Left lung (tissue), 14 donors: ENCODE measurements at places on chromosomes 5 and 9. TPM values are rescaled to one million over a fixed set of nuclear protein-coding genes. Genes with fewer than 3 reads are reported as not detected.

GRCh38 chr5:95921501-95921900, 40.1 kb downstream of the ELL2 start:
- no peak for DNase-seq

DNA sequence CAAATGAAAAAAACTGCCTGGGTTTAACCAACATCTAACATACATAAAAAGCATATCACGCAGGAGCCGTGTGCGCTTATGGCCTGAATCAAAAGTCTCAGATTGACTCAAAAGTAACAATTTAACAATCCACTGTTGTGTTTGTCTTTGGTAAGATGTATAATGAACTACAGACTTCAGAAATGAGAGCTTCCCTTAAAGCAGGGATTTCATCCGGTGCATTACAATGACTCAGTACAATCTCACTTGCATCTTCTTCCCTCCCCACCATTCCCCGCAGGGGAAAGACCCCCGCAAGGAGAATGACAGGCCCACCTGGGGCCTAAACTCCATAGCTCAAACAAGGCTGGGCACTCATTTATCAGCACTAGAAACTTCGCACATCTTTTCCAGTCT, 1.4 kb downstream of the ZFR start:
- DNase-seq: no peak

DNA sequence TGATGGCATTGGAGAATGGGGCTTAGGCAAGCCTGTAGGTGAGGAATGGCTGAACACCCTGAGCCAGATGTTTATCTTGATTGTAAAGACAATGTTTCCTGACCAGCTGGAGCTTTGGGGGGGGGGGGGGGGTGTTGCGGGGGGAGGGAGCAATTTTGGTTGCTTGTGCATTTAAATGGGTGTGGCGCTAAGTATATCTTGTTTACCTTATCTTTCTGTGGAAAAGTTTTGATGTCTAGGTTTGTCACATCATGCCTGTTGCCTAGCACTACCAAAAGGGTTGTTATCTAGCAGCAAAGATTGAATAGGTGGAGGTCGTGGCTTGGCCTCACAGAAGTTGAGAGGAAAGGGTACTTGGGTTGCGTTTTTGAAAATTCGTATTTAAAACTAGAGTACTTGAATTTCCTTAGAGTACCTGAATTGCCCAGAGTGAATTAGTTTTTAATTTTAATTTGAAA, 1.3 kb downstream of the SMAD5 start:
- no peak for DNase-seq

- no peak for DNase-seq
Observed at GRCh38 chr5:44242791-44243190, 146.4 kb downstream of the FGF10 start.

GRCh38 chr5:147956064-147956841, 49.9 kb upstream of the C5orf46 start:
- no peak for DNase-seq

- peak; percentile 66 for DNase-seq
Observed at GRCh38 chr9:14313378-14313940, 482 bp downstream of the NFIB start.

DNA sequence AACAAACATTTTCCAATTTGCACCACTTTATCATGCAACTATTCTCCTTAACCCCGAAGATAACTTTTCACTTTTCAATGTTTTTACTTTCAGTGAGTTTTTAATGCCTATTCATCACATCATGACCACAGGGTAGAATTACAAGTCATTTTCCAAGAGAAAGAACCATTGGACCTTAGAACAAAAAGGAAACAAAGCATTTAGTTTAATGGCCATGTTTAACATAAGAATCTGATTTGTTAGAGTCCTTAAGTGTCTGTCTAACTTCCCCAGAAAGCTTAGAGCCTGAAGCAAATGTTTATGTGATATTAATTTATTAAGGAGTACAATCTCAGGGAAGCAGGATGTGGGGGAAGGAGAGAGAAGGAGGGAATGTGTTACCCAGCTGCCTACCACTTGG, 325.8 kb upstream of the RIOK2 start:
- no peak for DNase-seq

GRCh38 chr5:119393746-119394145, 37.9 kb downstream of the TNFAIP8 start:
- no peak for DNase-seq

GRCh38 chr5:171102877-171103610, 206.0 kb upstream of the TLX3 start:
- no peak for DNase-seq

GRCh38 chr5:32538031-32538547, 47.3 kb upstream of the SUB1 start:
- no peak for DNase-seq

DNA sequence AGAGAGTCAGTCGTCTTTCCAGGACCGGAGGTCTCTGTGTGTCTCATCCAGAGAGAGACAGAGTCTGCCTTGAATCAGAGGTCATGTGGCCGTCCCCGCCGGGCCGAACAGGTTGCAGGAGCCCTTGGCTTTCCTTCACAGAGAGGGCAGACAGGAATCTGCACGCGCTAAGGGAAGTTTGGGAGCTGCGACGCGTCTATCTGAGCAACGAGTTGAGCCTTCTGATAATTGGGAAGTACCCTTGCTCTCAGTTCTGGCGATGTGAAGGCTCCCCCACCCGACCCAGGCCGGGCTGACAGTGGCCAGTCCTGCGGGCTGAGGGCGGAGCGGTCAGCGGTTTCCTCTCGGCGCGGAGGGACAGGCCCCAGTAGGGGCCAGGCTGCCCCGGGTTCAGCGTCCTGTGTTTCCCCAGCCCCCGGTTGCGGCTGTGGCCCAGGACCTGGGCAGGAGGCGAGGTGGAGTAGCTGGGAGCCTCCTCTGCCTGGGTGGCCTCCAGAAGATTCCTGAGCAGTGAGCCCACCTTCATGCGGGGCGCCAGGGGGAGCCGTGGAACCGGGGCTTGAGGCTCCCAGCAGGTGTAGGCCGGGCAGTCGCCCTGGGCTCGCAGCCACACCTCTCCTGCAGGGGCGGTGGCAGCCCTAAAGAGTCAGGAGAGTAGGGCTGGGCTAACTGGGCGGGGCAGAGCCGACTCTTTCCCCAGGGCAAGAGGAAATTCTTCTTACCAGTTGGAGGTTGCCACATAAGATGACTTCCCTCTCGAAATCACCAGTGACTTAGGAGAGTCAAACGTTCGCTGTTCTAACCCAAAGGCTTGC, 13.9 kb downstream of the NR2F1 start:
- DNase-seq: peak; percentile 72

DNA sequence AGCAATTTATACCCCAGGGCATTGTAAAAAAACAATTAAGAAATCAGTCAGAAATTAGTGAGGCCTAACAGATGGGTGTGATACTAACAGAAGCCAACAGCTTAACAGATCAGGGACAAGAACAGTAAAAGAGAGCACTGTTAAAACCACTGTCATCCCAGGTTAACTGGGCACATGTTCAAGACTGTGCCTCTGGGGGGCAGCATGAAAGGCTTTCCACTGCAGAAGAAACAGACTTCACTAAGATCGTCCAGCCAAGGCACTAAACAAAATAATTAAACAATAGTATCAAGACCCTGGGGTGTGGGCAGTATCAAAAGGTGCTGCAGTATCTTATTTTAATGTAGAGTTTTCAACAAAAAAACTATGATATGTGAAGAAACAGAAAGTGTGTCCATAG, 43.5 kb downstream of the FBN2 start:
- no peak for DNase-seq

DNA sequence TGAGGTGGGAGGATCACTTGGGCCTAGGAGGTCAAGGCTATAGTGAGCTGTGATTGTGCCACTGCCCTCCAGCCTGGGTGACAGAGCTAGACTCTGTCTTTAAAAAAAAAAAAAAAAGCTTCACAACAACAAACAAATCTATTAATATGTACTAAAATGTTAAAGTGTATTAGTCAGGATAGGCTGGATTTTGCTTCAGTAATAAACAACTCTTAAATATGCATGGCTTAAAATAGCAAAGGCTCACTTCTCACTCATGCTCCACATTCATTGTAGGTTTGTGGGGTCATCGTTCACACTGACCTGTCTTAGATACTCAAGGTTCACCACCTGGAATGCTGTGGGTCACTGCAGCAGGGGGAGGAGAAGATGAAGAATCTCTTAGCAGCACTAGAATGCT, 33.8 kb upstream of the COL15A1 start:
- DNase-seq: no peak

DNA sequence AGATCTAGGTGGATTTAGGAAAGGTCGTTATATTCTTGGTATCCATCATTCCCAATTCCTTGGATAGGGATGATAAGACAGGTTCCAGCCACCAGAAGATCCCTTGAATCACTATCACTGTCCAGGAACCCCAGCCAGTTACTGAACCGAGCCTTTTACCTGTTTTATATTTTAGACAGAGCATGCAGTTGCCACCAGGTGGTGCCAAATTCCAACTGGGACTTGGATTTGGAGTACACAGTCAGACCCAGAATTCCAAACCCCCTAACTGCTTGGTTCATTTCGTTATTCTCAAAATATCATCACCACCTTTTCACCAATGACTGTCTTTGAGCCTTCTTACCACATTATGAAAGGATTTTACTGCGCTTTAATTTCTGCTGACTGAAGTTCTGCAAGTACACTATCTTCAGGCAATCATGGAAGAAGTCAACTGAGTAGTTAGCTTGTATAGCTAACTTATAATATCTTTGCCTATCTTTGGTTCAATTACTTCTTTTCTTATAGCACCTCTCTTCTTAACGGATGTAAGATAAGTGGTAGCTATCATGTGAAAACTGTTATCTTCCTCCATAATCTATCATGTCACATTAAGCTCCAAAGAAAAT, 191.8 kb downstream of the PRR16 start:
- DNase-seq: peak; percentile 19

- DNase-seq: no peak
Observed at GRCh38 chr9:70795841-70796240, 325.6 kb downstream of the TRPM3 start.

GRCh38 chr9:29691758-29692407, 2118.6 kb upstream of the C9orf72 start:
- no peak for DNase-seq

DNA sequence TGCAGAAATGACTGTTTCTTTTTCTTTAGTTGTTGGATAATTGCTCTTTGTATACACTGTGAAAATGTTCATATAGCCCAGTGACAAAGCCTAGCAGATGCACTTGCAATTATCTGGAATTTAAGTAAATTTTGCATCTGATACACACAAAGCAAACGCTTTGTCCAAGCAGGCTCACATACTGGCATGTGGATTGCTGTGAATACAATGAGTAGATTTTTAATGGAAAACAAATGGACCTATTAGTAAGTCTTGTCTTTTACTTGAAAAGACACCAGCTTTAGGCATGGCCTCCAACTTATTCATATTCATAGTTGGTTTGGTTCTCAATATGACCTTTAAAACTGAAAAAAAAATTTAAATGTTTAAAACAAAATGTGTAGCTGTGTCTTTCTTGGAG, 1299.8 kb upstream of the WWC1 start:
- no peak for DNase-seq

- DNase-seq: peak; percentile 72
Observed at GRCh38 chr9:96654450-96655197, 493 bp downstream of the PRXL2C start.

- DNase-seq: no peak
Observed at GRCh38 chr9:3043369-3043768, 199.5 kb upstream of the PUM3 start.

DNA sequence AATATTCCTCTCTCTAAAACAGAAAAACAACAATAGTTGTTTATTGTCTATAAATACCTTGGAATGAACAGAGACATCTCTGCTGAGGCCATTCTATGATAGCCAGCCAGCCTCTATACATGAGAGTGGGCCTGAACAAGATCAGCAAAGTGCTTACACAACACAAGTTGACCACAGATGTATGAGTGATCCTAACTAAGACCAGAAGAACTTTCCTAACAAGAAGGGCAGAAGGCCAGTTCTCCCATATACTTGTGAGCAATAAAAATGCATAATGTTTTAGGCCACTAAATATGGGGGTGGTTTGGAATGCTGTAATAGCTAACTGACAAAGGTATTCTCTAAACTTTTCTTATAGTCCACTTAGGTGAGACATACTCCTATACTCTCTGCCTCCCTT, 345.7 kb downstream of the SPATA31D1 start:
- no peak for DNase-seq

- DNase-seq: no peak
Observed at GRCh38 chr9:105332471-105332870, 88.0 kb downstream of the SLC44A1 start.

- DNase-seq: no peak
Observed at GRCh38 chr9:35367451-35367850, 122.5 kb upstream of the RUSC2 start.

DNA sequence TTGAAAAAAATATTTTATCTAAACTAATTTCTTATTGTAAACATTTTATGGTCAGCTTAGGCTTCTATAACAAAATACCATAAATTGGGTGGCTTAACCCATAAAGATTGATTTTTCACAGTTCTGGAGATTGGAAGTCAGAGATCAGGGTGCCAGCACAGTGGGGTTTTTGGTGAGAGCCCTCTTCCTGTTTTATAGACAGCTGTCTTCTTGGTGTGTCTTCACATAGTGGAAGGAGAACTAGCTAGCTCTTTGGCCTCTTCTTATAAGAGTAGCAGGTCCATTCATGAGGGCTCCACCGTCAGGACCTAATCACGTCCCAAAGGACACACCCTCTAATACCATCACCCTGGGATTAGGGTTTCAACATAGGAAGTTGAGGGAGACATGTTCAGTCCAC, 26.6 kb downstream of the OTULINL start:
- no peak for DNase-seq

Gene COL23A1
- total RNA-seq: 0.52 TPM

Gene C5orf52
- total RNA-seq: not detected

Gene BNC2
- 19.3 TPM for total RNA-seq

Gene LSM11
- total RNA-seq: 3.2 TPM

Gene NR4A3
- 6.2 TPM for total RNA-seq

Gene OTP
- total RNA-seq: not detected

Gene SLC27A6
- total RNA-seq: 0.39 TPM

Gene APBA1
- total RNA-seq: 2.5 TPM

Gene ISCA1
- 24.1 TPM for total RNA-seq

Gene LRSAM1
- 16.4 TPM for total RNA-seq
